ENCODE measurements at places on chromosomes 12 and 14.
A peak's percentile ranks its signal among the peaks of the same experiment; 100 is the strongest.

- no peak for DNase-seq
Measured at GRCh38 chr14:59037086-59037485, 151.4 kb upstream of the DAAM1 start.

DNA sequence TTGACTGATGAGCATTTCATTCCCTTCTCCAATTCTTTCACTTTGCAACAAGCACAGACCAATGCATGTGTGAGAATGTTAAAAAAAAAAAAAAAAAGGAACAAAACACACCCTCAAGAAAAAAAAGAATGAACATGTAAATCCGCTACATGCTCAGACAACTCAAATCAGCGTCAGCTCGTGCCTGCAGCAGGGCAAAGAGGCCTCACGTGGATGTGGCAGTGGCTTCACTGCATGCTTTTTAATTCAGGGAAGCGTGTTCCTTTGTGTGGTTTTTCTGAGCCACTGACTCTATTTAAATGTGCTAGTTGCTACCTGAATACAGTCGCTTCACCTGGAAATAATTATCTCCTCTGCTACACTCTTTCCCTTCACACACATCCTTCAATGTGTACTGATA lies 55.1 kb downstream of the PPP1R36 start:
- no peak for DNase-seq

GRCh38 chr12:47216150-47216677 lies 136.5 kb upstream of the AMIGO2 start:
- no peak for DNase-seq

- no peak for DNase-seq
Measured at GRCh38 chr12:54363618-54364017, 668 bp downstream of the GPR84 start.

- peak; percentile 71 for DNase-seq
Measured at GRCh38 chr14:93112891-93113677, 2.6 kb downstream of the ITPK1 start.

- no peak for DNase-seq
Measured at GRCh38 chr12:127562816-127563215, 704.2 kb upstream of the TMEM132C start.

DNA sequence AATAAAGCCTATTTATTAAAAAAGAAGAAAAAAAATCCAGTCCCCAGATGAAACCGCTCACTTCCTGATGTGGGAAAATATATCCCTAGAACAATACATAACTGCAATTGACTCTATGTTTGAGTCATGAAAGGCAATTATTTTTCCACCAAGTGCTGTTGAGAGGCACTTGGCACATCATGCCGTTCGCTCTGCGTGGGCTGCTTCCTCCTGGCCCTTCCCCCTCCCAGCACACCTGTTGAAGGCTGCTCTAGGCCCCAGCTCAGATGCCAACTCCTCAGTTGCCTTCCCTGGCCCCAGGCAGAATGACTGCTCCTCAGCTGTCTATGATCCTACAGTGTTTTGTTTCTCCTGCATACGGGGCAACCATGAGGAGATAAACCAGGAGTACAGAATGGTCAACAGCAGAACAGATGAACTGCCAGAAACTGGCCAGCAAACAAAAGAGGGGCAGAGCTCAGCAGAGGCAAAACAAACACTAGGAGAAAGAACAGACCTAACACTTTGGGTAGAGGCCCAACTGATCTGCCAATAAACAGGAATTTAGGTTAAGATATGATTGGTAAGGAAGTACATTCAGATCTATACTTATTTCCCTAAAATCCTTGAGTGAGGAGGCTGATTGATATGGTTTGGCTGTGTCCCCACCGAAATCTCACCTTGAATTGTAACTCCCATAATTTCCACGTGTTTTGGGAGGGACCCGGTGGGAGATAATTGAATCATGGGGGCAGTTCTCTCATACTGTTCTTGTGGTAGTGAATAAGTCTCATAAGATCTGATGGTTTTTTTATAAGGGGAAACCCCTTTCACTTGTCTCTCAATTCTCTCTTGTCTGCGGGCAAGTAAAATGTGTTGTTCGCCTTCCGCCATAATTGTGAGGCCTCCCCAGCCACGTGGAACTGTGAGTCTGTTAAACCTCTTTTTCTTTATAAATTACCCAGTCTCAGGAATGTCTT lies 58.6 kb downstream of the SLC38A1 start:
- DNase-seq = peak; percentile 53

DNA sequence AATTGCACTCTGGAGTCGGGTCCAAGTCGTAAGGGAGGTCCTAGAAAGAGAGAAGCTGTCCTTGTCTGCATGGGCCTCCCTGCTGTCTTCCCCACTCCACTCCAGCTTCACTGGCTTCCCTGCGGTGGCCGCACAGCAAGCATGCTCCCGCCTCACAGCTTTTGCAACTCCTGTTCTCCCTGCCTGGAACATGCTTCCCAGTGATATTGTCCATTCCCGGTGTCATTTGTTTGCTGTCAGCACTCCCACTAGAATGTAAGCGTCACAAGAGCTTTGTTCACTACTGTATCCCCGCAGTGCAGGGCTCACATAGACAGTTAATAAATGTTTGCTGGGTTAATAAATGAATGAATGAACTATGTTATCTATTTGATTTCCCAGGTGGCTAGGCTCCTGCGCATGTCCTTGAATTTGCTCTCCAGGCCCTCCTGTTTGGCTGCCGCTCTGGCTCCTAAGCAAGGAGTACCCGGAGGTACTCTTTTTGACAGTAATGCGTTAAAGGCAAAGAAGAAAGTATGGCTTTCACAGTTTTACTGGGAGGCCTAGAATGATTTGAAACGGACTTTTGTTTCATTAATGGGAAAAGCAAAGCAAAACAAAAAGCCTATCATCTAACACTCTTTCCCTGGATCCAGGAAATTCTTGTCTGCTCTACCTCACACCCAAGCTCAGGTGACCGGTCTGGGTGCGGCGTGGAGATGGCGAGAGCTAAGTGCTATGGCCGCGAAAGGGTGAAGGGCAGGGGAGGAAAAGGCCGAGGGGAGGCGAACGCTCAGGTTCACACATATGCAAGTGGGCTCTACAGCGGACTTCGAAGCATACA lies 6.2 kb upstream of the SLC7A7 start:
- DNase-seq = no peak

DNA sequence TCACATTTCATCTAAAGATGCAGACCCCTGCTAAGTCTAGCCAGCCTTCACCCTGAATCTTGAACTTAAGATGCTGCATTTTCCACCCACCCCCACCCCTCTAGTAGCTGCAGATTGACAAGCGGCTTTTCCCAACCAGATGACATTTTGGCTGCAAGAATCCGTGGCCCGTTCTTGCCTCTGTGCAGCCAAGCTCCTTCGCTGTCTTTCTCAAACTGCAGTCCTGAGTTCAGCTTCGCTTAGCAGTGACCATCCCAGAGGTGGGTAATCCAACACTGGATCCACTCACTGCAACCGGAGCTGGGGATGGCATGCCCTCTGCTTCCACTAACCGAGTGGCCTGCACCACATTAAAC lies 765 bp upstream of the NFYB start:
- DNase-seq = no peak

DNA sequence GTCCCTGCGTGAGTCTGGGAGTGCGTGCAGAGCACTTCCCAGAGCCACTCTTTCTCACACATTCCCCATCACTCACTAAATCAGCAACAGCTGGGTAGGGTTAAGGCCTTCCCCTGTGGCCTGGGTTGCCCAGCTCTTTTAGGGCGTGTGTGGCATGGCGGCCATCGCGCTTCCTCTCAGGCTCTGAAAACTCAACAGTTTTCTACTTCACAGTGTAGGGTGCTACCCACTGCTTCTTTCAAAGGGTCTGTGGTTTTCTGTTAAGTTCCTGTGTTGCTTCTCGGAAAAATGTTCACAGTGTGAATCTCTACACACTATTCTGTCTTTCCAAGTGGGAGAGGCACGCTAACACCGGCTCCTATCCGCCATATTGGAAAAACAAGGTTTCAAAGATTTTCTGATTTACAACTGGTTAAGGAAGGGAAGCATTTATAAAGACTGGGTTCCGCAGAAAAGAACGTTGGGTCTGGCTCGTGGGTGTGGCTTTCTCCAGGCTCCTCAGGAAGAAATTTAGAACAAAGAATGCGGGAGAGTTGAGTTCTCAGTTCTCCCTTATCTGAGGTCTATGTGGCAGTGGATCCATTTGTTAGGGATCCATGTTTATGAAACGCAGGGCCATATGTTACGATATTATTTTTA lies 34.9 kb upstream of the AEBP2 start:
- DNase-seq = no peak

GRCh38 chr12:122895704-122896636 lies at the start of gene VPS37B:
Gene VPS37B, minus strand, starts transcription at chr12:122896124. Its CDS starts 62 bp downstream, at chr12:122896062.
- peak; percentile 73 for DNase-seq

- no peak for DNase-seq
Measured at GRCh38 chr12:121279507-121279915, 17.0 kb downstream of the CAMKK2 start.

DNA sequence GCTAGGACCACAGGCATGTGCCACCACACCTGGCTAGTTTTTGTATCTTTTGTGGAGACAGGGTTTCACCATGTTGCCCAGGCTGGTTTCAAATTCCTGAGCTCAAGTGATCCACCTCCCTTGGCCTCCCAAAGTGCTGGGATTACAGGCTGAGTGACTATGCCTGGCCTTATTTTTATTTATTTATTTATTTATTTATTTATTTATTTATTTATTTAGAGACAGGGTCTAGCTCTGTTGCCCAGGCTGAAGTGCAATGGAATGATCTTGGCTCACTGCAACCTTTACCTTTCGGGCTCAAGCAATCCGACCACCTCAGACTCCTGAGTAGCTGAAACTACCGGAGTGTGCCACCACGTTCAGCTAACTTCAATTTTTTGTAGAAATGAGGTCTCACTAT lies 117.0 kb upstream of the MAX start:
- no peak for DNase-seq

DNA sequence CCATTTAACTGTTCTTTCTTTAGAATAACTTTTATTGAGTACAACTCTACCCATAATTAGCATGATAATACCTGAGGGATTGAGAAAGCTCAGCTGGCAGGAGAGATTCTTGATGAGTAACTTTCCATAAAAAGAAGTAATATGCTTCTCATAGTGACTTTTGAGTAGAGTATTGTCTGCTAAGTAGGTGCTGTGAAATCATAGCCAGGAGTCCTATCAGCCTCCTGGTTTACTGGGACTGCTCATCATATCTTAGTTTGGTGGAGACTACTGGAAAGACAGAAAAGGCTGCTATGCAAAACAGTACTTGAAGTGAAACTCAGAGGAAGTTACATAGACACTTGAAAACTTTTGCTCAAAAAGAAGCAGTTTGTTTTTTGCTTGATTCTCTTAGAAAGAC lies 113.3 kb upstream of the ATP2B1 start:
- no peak for DNase-seq

DNA sequence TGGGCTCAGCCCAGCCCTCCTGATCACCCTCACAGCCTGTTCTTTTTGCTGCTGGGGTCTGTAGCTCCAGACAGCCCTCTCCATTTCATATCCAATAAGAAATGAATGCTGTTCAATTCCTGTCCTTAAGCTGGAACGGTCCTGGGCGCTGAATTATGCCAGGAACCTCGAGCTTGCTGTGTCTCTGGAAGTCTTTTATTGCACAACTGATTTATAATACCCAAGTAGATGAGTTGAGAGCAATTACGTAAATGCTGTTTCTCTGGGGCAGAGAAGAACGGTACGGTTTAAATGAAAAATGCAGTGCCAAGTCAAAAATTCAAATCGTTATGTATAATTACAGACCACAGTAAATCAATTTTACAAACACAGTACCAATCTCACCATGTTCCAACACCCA lies 161.0 kb downstream of the SAMD4A start:
- no peak for DNase-seq

- DNase-seq = no peak
Measured at GRCh38 chr12:92469837-92470236, 233.0 kb upstream of the PLEKHG7 start.

DNA sequence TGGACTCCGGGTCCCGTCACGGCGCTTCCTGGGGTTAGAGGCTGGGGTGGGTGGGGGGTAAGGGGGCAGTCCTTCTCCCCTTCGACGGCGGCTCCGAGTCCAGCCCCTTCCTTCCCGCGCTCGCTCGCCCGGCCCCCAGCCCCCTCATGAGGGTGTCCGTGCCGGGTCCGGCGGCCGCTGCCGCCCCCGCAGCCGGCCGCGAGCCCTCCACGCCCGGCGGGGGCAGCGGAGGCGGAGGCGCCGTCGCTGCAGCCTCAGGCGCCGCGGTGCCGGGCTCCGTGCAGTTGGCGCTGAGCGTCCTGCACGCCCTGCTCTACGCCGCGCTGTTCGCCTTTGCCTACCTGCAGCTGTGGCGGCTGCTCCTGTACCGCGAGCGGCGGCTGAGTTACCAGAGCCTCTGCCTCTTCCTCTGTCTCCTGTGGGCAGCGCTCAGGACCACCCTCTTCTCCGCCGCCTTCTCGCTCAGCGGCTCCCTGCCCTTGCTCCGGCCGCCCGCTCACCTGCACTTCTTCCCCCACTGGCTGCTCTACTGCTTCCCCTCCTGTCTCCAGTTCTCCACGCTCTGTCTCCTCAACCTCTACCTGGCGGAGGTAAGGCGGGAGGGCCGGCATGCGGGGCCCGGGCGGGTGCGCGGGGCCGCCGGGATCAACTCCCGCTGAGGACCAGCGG lies 500 bp downstream of the GPR137C start:
- DNase-seq = peak; percentile 8

GRCh38 chr14:51609955-51610283 lies 41.8 kb upstream of the FRMD6 start:
- DNase-seq = no peak

DNA sequence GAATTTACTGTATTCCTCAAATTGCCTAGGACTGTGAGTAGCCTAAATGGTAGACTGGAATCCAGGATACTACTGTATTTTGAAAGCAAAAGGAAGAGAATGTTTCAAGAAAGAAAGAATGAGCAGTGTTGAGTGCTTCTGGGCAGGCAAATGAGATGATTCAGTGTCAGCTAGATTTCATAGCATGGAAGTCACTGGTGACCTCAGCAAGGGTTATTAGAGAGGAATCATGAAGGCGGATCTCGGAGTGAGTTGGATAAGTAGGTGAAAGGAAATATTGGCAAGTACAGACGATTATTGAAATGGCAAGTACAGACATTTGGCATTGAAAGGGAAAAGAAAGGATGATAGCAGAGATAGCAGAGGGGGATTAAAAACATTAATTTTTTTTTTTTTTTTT lies 27.1 kb downstream of the VRK1 start:
- DNase-seq = no peak

DNA sequence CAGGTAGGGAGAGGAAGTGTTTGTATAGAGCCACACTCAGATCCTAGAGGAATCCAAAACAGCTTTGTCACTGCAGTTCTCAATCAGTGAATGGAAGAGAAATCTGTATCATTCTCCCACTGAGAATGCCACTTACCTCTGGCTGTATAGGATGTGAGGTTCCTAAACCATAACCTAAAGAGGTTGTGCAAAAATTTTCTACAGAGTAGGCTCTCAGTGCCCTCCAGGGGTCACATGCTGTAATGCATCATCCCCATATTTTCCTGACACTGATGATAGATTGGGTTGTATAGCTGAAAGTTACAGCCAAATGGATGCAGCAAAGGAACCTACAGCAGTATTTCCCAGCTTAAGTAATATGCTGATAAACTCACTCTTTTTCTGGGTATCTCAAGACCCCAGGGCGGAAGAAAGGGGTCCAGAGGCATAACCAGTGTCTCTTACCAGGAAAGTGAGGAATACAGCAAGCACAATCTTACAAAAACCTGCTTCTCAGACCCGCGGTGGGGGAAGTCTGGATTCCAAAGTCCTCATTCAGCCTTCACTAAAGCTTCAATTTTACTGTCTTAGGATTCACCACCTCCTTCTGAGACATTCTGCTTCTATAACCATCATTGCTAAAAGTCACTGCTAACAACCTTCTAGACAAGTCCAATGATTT lies 3.8 kb downstream of the BCDIN3D start:
- DNase-seq = no peak

GRCh38 chr12:60180298-60180697 lies 584.5 kb downstream of the SLC16A7 start:
- no peak for DNase-seq

- DNase-seq = no peak
Measured at GRCh38 chr14:69490219-69490918, 5.8 kb downstream of the PLEKHD1 start.
